SHP77 treated with DMSO at 0.1 percent for 48 hours (cell line): ENCODE measurements at places on chromosomes 11 and 22.

DNA sequence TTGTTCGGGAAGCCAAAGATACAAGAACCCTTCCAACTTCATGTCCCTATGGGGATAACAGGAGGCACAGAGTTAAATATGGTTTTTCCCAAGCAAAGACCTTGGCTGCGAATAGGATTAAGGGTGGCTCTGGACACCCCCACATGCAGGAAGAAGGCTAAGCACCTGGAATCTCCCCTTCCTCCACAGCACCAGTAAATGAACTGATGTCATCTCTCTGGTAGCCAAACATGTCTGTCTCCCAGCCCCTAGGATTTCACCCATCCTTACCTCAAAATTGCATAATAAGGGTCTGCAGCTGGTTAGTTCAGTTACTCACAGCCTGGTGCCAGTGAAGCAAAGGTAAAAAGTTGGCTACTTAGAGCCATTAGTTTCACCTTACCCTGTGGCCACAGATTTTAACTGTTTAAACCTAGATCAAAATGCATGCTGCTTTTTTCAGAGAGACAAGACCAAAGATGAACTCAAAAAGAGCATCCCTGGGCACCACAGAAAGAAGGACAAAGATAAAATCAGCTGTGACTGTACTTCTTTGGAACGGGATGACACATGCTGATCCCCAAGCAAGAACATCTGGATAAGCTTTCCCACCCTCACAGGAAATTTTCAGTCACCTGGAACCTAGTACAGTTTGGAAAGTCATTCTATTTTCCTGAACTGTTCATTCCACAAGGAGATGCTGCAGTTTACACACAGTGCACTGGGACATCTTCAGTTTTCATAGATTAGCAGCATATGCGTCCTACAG is 77.2 kb upstream of the AKIP1 start:
- no peak for DNase-seq

- DNase-seq: no peak
Measured at GRCh38 chr22:45757068-45757467, 85.4 kb downstream of the ATXN10 start.

DNA sequence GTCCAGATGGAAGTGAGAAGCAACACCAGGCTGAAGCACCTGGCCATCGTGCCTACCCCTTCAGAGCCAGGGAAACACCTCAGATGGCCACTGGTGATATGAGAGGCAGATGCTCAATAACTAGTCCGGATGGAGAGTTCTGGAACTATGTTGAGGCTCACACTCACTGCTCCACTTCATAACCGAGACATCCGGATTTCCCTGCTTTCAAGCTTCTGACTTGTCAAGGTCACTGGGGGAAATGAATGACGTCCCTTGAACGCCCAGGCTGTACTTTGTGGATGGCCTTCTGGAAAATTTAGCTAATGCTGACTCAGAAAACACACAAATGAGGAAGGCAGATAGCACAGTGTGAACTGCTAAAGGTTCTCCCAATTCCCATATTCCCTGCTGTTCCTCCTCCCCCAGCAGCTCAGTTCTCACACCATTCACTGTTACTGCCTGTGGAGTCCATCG is at the start of gene LYVE1:
TSS of gene LYVE1 (minus strand) at position 180 of the 456 bp plus-strand sequence. CDS start at position 47, 133 bp downstream.
- DNase-seq: no peak

DNA sequence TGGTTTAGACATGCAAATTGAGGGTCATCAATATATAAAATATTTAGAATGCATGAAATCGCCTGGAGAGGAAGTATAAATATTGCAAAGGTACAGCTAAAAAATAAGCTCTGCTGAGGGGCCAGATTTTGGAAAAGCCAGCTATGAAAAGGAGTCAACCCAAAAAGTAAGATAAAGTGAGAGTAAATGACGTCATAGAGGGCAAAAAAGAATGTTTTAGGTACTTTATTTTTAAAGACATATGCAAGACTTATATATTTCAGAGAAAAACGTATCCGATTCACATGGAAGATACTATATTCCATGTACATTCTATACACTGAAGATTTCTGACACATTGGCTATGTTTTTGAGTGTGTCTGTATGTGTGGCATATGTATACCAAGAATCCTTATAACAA is 13.6 kb downstream of the GRM5 start:
- no peak for DNase-seq

DNA sequence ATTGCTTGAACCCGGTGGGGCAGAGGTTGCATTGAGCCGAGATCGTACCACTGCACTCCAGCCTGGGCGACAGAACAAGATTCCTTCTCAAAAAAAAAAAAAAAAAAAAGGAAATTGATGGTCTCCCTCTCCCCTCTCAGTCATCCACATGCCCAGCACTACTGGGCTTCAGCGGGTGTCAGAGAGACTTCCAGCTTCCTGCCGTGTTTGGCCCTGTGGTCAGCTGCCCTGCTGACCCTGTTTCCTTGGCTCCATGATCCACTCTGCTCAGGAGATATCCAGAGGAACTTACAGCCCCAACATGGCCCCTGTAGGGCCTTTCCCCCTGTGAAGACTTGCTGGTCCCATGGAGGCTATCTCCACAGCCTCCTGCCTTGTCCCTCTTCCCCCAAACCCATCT is 6.1 kb upstream of the PNPLA3 start:
- DNase-seq: no peak

GRCh38 chr11:132670921-132671675 is 861.2 kb downstream of the OPCML start:
- no peak for DNase-seq
